ENCODE measurements at places on chromosomes 5 and 9.

DNA sequence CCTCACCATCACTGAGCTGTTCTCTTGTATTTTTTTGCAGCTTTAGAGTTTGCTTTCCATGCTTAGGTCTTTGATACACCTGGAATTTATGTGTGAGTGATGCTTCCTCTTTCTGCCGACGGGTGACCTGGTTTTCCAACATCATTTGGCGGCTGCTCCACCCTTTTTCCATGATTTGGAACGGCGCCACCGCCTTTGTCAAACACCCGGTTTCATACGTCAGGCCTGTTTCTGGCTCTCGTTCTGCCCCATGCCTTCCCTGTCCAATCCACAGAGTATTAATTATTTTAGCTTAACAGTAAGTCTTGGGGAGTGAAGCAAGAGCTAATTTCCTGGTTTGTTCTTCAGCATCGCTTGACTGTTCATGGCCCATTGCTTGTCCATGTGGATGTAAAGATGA lies 30.2 kb downstream of the CACNA1B start:
- no peak for DNase-seq

- no peak for DNase-seq
Observed at GRCh38 chr5:135887447-135887864, 8.2 kb downstream of the IL9 start.

GRCh38 chr5:66872736-66873331 lies 276.6 kb downstream of the MAST4 start:
- DNase-seq = no peak

DNA sequence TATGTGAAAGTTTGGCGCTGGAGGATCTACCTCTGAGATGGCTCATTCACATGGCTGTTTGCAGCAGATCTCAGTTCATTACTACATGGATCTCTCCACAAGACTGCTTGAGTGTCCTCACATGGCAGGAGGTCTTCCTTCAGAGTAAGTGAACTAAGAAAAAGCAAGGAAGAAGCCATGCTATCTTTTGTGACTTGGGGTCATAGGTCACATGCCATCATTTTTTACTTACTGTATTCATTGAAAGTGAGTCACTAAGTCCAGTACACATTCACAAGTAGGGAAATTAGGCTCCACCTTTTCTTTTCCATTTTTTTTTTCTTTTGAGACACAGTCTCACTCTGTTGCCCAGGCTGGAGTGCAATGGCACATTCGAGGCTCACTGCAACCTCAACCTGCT lies 8.7 kb upstream of the CDKN2AIPNL start:
- no peak for DNase-seq

- no peak for DNase-seq
Observed at GRCh38 chr5:71695071-71695470, 24.0 kb upstream of the CARTPT start.

DNA sequence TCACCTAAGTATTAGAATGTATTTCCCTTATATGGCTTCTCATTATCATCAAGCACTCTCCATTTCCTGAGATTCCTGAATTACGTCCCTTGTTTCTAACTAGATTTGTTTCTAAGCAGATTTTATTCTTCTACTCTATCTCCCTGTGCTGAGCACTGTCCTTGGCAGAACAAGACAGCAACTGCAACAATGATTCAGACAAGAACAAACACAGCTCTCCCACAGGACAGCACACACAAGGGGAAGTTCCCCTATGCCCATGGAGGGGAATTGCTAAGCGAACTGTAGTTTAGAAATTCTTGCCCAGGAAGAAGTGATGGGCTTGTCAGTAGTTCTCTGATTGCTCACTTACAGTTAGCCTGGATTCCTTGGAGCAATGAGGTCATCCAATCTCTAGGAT lies 759.9 kb downstream of the DTWD2 start:
- no peak for DNase-seq

GRCh38 chr9:123049589-123050222 lies 16.2 kb downstream of the GPR21 start:
- DNase-seq = no peak

DNA sequence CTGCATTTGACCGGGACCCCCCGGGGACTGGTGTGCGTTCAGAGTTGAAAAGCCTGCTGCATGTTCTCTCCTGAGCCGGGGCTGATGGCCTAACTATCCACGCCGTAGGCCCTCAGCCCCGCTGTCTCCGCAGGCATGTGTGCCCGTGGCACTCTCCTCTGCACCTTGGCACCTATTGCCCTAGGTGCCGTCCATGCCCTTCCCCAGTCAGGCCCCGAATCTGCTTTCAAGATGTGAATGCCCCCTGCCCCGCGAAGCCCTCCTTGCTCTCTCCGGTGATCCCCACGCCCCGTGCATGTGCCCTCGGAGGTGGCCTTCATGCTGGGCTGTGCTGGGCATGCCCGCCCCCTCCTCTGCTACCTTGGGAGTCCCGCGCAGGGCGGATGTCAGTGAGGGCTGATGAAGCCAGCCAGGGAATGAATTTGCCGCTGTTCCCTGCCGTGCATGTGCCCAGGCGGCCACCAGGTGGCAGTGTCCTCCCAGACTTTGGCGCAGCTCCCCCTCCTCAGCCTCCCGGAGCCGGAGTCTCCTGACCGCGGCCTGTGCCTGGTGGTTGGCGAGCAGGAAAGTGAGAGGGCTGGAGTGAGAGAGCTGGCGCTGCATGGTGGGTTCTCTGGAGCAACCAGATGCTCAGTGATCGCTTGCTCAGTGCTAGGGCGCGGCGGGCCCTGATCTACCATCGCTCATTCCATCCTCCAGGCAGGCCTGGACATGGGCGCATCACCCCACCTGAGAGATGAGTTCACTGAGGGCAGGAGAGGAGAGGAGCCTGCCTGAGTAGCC lies 112.9 kb upstream of the LMX1B start:
- no peak for DNase-seq

- DNase-seq = no peak
Observed at GRCh38 chr5:78889369-78890140, 95.6 kb downstream of the ARSB start.
